A549 treated with DMSO at 1 μM for 4 hours (cell line): ENCODE measurements at places on chromosomes 3 and 15. TPM values are rescaled to one million over a fixed set of nuclear protein-coding genes. Genes with fewer than 3 reads are reported as not detected.

Gene ABI3BP
- total RNA-seq: 1.0 to 4.1 TPM (median 1.7 TPM) in 5 replicates

Gene DLEC1
- 0.07 to 0.53 TPM (median 0.08 TPM) in 5 replicates for total RNA-seq

Gene SLC12A8
- total RNA-seq: 1.0 to 1.4 TPM (median 1.2 TPM) in 5 replicates

Gene ALS2CL
- 6.1 to 7.2 TPM (median 6.8 TPM) in 5 replicates for total RNA-seq

Gene IQCF5
- not detected in 5 replicates for total RNA-seq

Gene MGLL
- total RNA-seq: 60.0 to 73.4 TPM (median 65.8 TPM) in 5 replicates

Gene PLSCR5
- not detected in 5 replicates for total RNA-seq

Gene HOMER2
- total RNA-seq: 11.7 to 15.1 TPM (median 13.7 TPM) in 5 replicates

Gene MST1R
- 7.2 to 8.6 TPM (median 8.2 TPM) in 5 replicates for total RNA-seq

Gene MYRIP
- not detected in 5 replicates for total RNA-seq

Gene RBMS3
- 0.34 to 0.95 TPM (median 0.77 TPM) in 5 replicates for total RNA-seq

Gene LXN
- 67.0 to 95.7 TPM (median 80.0 TPM) in 5 replicates for total RNA-seq

Gene CYP1A1
- 1.3 to 3.1 TPM (median 1.8 TPM) in 5 replicates for total RNA-seq

Gene MYZAP
- 0.51 to 0.88 TPM (median 0.63 TPM) in 5 replicates for total RNA-seq

Gene ZPLD1
- 0.04 to 0.07 TPM (median 0.06 TPM) in 4 of 5 replicates, not detected in the other for total RNA-seq
